Tongue (tissue), 3 donors: ENCODE measurements at places on chromosomes 4 and X.

DNA sequence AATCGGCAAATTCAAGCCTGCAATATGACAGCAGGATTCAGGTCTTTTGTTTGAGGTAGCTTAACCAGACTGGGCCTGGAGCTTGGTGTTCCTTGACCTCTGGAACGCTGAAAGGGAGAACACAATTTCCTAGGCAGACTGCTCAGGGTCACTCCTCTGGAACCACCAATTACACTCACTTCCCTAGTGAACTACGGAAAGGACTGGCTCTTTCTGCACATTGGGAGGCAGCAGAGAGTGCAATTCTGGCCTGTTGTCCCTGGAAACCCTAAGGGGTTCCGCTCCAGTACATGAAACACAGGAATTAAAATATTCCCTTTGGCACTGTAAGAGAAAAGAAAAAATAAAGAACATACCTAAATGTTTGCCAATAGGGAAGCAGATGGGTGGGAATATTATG lies 58.6 kb downstream of the GPC3 start:
- DNase-seq: no peak

- DNase-seq: peak; percentile 4
Observed at GRCh38 chr4:163591614-163592020, 97.1 kb downstream of the TMA16 start.

GRCh38 chr4:143337600-143338287 lies 1.1 kb downstream of the GAB1 start:
- DNase-seq: peak; percentile 81

DNA sequence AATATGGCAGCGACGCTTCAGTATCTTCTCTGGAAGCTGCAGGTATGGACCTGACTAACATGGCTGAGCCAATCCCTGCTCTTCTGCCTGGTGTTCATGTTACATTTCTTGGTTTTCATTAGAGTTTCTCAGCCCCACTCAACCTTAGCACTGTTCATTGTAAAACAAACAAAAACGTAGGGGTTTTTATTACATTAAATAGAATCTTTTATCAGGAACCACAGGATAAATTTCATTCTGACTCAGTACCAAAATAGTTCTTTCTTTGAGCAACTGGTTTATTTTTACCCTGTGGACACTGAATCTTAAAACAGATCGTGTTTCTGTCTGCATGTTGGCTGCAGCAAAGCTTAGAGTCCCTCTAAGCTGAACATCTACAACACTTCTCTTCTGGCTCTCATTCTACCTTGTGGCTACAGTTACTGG lies 27.1 kb downstream of the FHIP1A start:
- DNase-seq: no peak

DNA sequence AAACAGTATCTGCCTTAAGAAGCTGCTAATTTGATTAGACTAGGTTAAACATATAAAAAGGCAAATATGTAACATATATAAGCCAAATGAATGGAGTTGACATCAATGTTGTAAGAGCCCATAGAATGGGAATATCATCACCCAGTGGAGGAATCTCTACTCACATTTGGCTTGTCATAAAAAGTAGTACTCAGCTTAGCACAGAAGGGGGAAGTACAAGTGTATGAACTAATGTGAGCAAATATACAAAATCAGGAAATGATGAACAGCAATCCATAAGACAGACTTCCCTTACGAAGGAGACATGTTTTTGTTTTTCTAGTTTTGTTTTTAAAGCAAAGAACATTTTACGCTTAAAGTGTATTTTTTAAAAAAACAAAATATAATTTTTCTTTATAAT lies 74.9 kb downstream of the MAB21L2 start:
- no peak for DNase-seq

GRCh38 chr4:13504374-13504773 lies 20.2 kb upstream of the RAB28 start:
- no peak for DNase-seq

DNA sequence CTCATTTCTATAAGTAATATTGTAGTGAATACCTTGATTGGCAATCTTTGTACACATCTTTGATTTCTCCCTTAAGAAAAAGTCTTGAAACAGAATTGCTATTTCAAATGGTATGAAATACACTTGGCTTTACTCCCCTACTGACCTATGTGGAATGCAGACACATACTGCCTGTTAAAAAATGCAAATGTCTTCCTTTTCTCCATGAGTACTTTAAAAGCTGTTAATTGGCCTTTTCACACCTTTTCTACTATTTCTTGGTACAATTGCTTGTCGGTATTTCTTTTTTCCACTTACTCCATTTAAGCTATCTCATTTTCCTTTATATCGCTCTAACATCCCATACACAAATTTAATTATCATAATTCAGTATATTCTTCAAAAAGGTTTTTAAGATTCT lies 87.2 kb downstream of the FRYL start:
- no peak for DNase-seq

DNA sequence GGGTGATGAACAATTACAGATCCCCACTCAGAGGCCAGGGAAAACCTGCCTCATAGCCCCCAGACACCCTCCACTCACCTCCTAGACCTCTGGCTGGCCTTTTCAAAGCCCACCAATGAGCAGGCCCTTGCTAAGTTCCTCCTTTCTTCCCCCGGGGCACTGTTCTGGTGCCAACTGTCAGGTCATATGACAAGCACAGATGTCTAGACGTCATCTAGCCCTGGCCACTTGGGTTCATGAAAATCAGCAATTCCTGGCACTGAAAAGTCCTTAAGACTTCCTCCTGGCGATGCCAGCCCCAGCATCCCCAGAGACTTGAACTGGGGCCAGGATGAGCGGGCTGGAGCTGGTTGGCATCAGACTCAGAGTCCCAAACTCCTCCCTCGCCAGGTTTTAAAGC lies 115.6 kb upstream of the NALF2 start:
- peak; percentile 81 for DNase-seq

DNA sequence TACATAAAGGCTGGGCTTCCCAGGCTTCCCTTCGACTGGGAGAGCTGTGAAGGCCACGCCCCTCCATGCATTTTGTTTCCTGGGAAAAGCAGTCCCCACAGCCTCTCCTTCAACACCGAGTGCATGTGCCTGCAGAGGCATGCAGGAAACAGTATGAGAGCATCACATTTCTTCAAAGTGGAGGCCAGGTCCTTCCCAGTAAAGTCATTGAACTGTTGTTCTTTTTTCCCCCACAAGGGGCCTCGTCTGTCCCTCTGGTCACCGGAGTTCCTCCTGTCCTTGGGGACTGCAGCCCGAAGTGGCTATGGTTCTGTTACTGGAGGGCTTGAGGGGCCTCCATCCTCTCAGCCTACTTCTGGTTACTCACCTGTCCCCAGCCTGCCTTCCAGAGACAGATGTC lies 56.0 kb downstream of the RAI2 start:
- no peak for DNase-seq

DNA sequence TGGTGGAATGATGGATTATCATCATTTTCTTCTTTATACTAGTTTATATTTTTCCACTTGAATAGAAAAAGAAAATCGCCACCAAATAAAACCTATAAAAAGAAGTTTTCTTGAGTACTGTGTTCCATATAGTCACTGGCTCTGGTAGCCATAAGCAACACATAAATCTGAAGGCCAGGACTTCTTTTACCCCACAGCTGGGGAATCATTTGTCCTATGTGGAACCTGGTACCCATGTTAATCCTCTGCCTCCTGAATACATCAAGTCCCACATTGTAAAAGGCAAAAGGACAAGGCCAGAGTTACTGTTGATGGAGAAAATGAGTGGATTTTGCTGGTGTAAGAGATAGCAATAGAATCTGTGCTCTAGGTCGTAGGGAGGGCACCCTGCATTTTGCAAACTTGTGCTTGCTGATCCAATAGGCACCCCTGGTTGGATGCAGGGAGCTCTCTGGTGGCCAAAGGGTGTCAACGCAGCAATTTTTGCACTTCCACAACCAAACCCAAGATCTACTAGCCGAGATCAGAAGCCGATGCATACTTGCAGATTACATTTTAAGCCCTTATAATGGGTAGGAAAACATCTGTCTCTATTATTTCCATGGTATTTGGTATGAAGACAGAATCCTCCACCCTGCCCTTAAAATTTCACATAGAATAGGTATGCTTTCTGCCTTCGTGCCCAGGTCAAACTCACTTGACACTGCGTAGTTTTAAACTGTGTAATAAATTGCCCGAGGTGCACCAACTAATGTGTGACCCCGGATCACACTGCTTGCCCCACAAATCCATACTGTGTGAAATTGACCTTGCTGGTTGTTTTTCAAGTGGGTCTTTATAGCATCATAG lies 146.2 kb upstream of the SCML1 start:
- DNase-seq: peak; percentile 76

GRCh38 chr4:13524504-13525243 lies 19.6 kb downstream of the NKX3-2 start:
- no peak for DNase-seq
